ENCODE measurements at places on chromosomes 1 and 21. TPM values are rescaled to one million over a fixed set of nuclear protein-coding genes. Genes with fewer than 3 reads are reported as not detected.

DNA sequence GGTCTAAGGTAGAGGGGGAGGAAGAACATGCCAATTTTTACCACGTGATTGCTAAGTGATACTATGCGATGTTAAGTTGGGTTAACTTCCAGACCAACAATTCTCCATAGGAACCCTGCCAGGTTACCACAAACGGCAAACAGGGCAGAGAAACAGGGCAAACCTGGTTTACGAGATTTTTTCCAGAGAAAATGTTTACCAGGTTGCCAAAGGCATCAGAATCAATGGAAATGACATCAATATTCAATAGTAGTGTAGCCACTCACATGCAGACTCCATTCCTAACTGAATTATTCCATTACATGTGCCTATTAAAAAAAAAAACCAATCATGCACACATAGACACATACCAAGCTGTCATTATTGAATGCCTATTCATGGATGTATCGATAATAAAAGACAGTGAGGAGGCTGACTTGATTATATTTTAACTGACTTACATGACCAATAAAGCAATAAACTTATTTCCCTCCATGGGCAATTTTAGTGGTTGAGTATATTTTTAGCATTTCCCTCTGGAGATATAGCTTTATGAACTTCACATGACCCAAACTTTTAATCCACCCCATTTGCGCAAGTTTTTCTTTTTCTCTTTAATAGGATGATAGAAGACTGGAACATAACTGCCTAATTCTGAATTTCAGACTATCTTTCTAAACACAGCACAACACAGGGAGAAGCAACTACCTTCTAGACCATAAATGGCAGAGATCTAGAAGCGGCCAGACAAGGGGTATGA is 40.5 kb upstream of the KCNE1 start:
- DNase-seq: no peak

DNA sequence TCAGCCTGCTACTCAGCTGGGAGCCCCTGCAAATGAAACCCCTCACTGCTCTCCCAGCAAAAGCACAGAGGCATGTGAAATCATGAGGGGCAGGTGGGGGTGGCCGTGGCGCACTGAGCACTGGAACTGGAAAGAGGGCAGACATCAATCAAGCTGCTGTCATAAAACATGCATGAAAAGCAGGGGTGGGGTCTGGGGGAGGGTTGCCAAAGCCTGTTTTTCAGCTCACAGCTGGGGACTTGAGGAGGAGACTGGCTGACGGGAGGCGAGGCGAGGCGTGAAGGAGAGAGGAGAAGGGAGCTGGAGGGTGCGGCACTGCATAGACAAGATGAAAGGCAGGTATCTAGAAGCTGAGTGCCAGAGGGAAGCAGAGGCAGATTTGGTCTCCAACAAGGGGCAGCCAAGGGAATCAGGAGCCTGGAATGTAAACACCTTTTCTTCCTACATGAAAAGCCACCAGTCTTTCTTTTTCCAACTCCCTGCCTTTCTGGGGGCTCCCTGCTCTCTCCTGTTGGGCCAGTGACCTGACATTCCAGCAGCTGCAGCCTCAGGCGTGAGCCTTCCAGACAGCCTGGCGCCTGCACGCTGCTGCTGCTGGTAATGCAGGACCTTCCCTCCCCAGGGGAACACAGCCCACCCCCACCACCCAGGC is 87.0 kb downstream of the NMNAT2 start:
- no peak for DNase-seq

DNA sequence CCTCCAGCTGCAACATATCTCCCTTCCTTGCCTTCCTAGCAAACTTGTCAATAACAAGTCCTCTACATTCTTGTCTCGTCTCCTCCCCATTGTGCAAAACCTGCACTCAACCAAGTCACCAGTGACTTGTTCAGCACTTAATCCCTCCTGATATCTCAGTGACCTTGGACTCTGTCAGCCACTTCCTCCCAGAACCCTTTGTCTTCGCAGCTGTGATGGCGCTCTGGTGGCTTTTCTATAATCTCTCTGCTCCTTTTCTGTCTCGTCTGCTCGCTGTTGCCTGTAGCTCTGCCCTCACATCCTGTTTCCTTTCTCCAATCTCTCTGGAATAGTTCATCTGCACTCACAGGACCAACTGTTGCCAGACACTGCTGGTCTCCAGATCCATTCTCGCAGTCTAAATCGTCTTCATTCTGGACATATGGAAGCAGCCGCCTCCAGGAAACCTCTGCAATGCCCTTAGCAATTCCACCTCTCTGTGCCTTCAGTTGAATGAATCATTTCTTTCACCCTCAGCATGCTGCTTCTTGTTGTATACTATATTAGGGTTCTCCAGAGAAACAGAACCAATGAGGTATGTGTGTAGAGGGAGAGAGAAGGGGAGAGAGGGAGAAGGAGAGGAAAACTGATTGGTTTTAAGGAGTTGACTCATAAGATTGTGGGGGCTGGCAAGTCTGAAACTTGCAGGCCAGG is 17.4 kb upstream of the IFNAR2 start:
- no peak for DNase-seq

The PLPP3 gene
- 157 TPM for total RNA-seq

The LINGO4 gene
- not detected for total RNA-seq

The STUM gene
- 0.35 TPM for total RNA-seq
